AG10803 (cell line): ENCODE measurements at places on chromosomes 5 and 9.
A peak's percentile ranks its signal among the peaks of the same experiment; 100 is the strongest.

DNA sequence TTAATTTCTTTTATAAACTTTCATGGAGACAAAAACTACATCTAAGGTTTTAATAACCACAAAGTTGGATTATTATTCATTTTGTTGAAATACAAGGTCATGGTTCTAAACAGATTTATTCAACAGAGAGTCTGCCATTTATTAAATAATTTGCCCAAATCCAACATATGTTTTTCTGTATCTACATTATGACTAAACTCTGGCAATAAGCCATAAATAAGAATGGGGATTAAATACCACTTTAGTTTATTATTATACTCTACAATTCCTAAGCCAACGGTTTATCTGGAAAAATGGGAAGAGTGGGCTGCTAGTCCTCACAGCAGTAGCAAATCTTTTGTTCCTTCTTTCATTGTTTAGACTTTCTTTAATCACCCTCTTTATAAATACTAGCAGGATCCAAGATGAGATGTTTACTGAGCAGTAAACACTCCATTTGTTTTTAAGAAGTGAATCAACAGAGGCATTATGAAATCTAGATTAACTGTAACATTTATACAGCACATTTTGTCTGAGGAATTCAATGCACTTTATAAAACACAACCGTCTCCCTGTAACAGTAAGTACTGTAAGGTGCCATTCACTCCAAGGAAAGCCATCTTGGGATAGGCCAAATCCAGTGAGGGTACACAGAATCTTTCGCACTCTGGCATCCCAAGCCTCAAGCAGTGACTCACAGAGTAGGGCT lies 89.7 kb downstream of the DROSHA start:
- DNase-seq = no peak

GRCh38 chr5:7392693-7393024 lies 3.3 kb upstream of the ADCY2 start:
- DNase-seq = no peak

DNA sequence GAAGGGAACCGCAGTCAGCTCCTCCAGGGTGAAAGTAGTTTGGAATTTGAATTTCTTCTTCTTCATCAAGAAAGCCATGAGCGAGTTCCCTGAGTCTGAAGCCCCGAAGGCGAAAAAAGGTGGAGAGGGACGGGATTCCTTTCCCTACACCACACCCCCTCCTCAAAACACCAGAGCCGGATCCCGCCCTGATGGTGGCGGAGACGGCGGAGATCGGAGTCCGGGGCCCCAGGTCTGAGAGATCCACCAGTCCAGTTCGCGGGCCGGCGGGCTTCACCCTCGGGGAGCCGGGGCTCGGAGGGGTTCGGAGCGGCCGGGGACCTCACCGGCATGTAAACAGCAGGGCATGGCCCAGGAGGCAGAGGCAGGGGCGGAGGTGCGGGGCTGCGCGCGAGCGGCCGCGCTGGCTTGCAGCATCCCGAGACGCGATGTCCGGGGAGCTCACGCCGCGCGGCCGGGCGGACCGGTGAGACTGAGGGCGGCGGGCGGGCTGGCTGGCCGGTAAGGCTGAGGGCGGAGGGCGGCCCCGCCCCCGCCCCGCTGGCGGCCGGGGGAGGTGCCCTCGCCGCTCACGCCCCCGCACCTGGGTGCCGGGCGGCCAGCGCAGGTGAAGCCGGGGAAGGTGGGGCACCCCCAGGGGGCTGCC lies 606 bp downstream of the EEIG1 start:
- DNase-seq = no peak

GRCh38 chr9:128992995-128993394 lies 35.1 kb downstream of the SH3GLB2 start:
- DNase-seq = peak; percentile 11

- no peak for DNase-seq
Observed at GRCh38 chr9:116467740-116468351, 219.3 kb upstream of the TRIM32 start.

DNA sequence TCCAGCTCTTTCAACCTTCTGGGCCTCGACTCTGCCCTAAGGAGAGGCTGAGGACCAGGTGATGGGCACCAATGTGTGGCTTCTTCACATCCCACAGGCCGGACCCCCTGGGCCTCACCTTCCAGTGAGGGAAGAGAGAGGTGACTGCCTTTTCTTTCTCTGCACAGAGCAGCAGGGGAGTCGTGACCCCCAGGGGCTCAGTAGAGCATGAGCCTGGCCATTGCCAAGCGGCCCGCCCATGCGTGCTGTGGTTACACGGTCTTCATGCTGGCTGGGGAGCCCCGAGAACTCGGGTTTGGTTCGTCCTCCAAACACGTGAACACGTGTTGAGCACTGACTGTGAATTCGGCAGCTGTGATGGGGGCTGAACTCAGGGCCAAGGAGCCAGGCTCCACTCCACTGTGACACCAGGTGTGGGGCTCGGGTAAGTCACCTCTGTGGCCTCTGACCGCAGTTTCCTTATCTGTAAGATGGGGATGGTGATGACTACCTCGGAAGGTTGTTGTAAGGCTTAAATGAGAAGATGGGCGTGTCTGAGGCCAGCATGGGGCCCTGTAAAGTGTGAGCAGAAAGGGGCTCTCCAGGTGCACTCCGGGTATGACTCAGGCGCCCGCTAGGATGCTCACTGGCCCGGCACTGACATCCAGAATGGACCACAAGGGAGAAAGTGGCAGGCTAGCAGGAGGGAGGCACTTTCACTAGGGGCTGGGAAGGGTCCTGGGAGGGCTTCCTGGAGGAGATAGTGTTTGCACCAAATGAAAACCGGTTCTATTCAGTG lies 13.4 kb upstream of the GRHPR start:
- no peak for DNase-seq

DNA sequence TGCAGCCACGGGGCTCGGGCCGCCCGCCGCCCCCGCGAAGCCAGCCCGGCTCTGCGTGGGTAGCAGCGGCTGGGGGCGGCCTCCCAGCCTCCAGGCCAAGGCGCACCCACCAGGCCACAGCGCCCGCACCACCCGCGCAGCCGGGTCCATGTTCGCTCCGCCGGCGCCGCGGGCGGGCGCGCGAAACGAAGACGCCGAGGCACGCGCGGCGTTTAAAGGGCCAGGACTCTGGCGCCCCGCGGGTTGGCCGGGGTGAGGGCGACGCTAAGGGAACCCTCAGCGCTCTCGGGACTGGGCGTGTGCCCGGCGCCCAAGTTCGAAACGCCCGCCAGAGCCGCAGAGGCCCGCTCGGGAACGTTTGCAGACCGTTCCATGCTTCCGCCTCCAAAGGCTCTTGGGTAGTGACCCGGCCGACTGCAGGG lies at the start of gene PTGES2:
PTGES2 (minus strand) TSS at position 162 of the 422 bp plus-strand sequence; CDS start at position 150, 12 bp downstream.
- peak; percentile 88 for DNase-seq

GRCh38 chr5:59560553-59560952 lies 333.0 kb downstream of the PDE4D start:
- DNase-seq = no peak

DNA sequence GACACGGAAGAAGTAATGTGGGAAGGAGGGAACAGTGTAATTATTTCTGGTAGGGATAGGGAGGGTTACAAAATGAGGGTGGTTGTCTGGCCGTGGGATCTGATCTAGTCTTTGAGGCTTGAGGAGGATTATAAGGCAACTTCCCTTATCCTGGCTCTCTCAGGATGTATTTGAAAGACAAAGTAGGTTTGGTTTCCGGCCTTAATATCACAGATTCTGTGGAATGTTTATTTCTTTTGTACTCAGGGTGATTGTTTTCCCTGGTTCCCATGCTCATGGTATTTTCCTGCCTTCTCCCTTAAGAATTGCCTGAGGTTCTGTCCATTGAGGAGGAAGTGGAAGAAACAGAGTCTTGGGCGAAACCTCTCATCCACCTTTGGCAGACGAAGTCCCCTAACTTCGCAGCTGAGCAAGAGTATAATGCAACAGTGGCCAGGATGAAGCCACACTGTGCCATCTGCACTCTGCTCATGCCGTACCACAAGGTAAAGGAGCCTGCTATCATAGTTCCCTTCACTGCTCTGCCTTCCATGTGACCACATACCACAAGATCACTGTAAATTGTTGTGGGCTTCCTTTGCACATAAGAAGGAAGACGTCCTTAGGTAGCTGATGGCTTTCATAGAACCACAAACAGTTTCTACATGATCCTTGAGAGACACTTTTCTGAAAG lies 253.8 kb downstream of the KDM4C start:
- no peak for DNase-seq

DNA sequence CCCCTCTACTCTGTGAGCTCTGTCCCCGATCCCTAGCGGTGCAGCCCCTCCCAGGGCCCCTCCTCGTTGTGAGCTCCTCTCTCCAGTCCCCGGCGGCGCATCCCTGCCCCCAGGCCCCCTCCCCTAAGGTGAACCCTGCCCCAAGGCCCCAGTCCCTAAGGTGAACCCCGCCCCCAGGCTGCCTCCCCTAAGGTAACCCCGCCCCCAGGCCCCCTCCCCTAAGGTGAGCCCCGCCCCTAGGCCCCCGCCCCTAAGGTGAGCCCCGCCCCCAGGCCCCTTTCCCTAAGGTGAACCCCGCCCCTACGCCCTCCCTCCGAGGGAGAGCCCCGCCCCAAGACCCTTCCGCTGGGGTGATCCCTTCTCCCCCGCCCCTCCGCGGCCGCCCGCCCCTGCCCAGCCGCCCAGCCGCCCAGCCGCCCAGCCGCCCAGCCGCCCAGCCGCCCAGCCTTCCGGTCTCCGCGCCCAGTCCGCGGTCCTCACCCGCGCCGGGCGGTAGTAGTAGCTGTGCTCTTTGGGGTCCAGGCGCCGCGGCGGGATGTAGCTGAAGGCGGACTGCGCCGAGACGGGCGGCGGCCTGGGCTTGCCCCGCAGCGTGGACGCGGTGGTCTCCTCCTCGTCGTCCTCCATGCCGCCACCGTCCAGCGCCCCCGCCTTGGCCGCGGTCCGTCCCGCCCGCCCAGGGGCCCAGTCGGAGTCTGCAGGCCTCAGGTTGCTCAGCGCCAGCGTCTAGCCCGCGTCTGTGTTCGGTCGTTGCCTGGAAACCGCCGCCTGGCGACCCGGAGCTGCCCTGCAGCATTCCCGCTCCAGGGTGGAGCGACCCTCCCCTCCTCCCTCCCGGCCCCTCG lies at the start of gene CFAP90:
CFAP90 (minus strand) TSS at position 739 of the 845 bp plus-strand sequence; CDS start at position 627, 112 bp downstream.
- DNase-seq = peak; percentile 20

- no peak for DNase-seq
Observed at GRCh38 chr9:27471366-27471765, 52.7 kb upstream of the IFNK start.

GRCh38 chr9:90020276-90020871 lies 415.6 kb downstream of the GADD45G start:
- DNase-seq = no peak

GRCh38 chr5:116626945-116627679 lies 52.5 kb upstream of the SEMA6A start:
- DNase-seq = no peak

- peak; percentile 36 for DNase-seq
Observed at GRCh38 chr9:95415158-95415557, 97.6 kb upstream of the FANCC start.

DNA sequence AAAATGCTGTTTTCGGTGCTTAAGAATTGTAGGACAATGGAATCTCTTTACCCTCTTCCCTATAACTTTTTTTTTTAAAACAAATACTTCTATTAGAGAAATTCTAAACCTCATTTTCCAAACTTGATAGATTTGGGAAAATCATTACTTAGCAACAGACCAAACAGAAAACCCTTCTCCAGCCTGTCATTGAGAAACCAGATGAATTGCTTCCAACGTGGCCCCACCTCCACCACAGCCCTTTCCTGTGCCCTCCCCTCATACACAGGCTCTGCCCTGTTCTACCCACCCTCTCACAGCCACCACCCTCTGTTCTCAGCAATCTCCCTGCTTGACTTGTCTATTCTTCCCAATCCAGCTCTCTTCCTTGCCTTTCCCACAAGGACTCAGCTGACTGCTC lies 221.2 kb downstream of the DMRT2 start:
- no peak for DNase-seq

GRCh38 chr5:132237141-132237540 lies 9.5 kb upstream of the P4HA2 start:
- peak; percentile 25 for DNase-seq

- no peak for DNase-seq
Observed at GRCh38 chr5:68225911-68226545, 10.5 kb downstream of the PIK3R1 start.

DNA sequence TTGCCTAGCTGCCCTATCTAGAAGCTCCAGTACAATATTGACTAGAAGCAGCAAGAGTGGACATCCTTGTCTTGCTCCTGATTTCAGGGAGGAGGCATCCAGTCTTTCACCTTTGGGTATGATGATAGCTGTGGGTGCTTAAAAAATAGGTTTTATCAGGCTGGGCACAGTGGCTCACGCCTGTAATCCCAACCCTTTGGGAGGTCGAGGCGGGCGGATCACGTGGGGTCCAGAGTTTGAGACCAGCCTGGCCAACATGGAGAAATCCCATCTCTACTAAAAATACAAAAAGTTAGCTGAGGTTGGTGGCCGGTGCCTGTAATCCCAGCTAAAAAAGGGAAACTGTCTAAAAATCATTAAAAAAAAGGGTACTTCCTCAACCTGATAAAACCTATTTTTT lies 2.0 kb upstream of the CAMSAP1 start:
- no peak for DNase-seq

GRCh38 chr5:175712313-175712680 lies 54.4 kb downstream of the HRH2 start:
- DNase-seq = no peak

DNA sequence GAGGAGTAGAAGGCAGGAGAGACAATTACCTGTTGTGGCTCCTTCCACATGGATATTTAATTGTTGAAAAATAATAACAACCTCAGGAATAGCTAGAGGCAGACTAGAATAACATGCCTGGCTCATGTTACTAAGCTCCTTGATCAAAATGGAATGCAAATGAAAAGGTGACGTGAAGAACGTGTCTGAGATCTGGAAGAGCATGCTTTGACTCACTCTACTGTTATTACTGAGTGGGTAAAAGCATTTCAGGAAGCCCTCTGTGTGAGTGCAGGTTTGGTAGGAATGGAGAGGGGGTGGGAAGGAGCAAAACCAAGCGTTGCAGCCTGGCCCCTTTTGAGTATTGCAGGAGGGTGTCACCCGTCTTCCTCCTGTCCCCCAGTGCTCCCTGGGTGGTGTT lies 84.8 kb downstream of the EQTN start:
- no peak for DNase-seq

DNA sequence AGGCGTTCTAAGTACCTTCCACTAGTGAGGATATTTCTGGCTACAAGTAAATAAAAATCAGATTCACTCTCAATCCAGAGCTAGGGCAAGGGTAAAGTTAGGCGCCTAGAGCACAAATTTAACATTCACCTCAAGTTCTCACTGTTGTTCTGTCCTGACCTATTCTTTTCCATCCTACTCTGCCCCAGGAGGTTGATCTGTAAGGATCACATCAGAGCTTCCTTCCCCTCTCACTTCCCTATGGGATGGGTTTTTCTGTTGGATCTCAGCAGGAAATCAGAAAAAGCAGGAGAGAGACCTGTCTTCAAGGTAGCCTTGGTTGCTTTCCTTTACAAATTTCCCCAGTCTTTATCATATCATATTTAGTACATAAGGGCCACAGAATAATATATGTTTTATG lies 316.7 kb downstream of the GABRG2 start:
- DNase-seq = no peak

DNA sequence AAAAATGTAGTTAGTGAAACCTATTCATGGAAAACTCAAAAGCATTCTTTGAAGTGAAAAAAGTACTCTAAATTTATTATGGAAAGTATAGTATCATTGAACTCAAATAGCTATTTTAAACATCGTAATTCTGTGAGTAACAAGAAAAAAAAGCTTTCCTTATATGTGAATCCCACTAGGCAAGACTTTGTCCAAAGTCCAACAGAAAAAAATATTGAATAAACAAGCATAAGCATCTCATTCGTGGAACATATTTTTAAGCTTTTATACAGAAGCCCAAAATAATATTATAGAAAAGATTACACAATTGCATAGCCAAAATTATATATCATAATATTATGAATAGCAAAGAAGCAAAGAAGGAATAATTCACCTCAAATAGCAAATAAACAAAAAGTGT lies 79.4 kb upstream of the IFNE start:
- DNase-seq = no peak

GRCh38 chr9:68555437-68556150 lies 14.9 kb upstream of the TMEM252 start:
- DNase-seq = no peak
